ENCODE measurements at places on chromosomes 2 and 18.

GRCh38 chr2:25699216-25699615, 25.8 kb upstream of the DTNB start:
- DNase-seq = no peak

- no peak for DNase-seq
Measured at GRCh38 chr2:1766851-1767811, 22.8 kb upstream of the PXDN start.

DNA sequence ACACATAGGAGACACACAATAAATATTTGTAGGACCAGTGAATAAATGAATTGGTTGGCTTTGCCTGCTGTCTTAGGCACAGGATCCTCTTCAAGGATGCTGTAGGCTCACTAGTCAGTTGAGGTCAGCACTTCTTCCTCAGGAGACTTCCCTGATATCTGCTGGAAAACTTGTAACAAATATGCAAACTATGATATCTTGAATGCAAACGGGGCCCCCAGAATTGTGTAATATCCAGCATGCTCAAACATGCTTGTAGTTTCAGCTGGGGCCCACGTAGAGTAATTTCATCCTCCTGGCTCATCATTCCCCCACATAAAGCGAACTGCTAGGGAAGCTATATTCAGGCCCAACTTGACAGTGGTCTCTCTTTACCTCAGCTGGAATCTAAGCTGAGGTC, 43.6 kb downstream of the POLE4 start:
- DNase-seq = no peak

DNA sequence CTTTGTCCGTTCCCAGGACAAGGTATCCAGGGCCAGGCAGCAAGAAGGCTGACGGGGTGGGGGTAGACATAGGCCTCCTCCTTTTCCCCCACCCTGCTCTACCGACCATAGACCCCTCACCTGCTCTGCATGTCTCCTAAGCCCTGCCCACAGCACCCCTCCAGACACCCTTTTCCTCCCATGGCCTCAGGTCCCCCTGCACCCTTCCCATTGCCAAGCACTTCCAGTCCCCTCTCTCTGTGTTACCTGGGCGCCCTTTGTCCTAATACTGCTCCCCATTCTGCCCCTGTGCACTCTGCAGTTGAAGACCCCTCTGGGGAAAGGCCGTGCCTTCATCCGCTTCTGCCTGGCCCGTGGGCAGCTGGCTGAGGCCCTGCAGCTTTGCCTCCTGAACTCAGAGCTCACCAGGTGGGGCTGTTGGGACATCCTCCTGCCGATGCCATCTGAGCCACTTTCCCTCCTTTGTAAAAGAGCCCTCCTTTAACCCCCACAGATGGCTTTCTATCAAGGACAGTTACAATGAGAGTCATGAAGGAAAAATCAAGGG, 3.5 kb downstream of the RUFY4 start:
- DNase-seq = no peak

DNA sequence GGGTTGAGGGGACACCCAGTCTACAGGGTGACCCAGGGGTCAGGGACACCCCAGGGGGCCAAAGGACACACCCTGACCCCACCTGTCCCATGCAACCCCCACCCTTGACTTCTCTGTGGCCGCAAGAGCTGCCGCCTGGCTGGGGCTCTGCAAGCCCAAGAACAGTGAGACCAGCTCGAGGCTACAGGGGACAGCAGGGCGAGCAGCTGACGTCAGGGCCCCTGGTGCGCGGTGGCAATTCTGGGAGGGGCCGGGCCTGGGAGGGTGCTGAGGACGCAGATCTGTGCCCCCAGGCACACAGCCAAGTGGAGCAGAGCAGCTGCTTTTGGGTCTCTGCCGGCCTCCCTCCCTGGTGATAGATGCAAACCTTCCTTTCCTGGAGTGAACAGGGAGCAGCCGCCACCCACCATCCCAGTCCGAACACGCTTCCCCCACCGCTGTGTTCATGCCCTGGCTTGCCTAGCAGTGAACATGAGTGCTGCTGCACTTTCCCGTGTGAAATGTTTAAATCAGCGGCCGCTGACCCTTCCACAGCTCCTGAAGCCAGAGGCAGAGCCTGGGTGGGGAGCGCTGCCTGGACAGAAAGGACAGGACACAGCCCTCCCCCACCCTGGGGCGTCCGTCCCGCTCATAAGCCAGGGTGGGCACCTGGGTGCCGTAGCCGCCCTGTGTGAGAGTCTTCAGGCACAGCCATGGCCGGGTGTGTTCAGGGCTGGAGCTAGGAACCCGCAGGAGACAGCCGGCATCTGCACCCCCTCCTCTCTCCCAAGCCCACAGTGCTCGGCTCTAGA, 46.9 kb downstream of the SLC66A2 start:
- DNase-seq = no peak

- DNase-seq = no peak
Measured at GRCh38 chr2:138324068-138324771, 177.3 kb upstream of the SPOPL start.

DNA sequence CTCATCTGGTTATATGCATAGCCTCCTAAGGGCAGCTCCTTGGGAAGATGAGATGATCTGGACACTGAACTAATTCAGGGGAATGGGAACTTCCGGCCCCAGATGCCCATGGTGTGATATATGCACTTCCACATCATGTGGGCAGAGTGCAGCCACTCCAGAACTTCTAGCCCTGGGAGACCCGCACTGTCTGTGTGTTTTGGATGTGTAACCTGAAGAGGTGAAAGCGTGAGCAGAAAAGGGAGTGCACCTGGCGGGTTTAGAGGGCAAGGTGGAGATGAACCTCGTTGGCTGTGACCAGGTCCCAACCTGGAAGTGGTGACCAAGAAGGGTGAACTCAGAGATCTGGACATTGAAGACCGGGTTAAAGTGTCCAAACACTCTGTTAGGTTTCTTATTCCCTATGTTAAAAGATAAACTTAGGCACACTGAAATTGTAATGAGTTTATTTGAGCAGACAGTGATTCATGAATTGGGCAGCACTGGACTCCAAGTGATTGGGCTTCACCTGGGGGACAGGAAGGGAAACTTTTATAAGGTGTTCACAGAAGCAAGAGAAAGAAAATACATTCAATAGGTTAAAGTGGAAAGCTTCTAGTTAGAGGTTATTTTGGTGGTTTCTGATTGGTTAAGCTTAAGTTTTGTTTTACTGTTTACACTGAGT, 296.2 kb upstream of the SKOR2 start:
- DNase-seq = no peak
